ENCODE measurements at places on chromosomes 1 and 21.

DNA sequence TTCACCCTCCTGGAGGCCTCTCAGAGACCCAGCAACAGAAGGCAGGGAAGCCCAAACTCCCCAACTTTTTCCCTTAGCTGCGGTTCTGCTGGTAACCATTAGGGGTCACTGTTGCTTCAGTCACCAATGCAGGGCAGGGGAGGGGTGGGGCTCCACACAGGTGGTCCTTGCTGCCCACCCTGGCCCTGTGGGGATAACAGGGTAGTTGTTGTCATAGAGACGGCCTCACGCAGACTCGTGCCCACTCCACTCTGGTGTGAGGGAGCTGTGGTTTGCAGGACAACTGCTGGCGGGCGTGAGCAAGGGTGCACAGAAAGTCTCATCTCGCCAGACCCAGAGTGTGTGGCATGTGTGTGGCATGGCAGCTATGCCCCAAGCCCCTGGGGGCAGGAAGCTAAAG, 19.9 kb downstream of the INSRR start:
- no peak for DNase-seq

DNA sequence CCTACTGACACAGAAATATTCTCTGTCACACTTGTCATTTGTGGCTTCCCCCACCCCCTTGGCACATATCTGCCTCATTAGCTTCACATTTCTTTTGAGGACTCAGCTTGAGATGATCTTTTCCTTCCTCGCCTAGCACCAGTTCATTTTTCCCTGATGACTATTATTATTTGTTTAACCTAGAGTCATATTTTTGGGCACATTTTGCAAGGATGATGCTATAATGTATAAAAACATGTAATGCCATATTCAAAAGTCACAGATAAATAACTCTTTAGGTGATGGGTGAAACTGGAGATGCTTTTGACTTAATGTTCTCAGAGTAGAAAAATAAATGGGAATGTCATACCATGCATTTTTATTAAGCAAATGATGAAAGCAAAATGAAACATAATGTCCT, 202.7 kb downstream of the BACH1 start:
- DNase-seq = no peak

GRCh38 chr1:20538227-20538626, 14.1 kb upstream of the FAM43B start:
- DNase-seq = no peak

DNA sequence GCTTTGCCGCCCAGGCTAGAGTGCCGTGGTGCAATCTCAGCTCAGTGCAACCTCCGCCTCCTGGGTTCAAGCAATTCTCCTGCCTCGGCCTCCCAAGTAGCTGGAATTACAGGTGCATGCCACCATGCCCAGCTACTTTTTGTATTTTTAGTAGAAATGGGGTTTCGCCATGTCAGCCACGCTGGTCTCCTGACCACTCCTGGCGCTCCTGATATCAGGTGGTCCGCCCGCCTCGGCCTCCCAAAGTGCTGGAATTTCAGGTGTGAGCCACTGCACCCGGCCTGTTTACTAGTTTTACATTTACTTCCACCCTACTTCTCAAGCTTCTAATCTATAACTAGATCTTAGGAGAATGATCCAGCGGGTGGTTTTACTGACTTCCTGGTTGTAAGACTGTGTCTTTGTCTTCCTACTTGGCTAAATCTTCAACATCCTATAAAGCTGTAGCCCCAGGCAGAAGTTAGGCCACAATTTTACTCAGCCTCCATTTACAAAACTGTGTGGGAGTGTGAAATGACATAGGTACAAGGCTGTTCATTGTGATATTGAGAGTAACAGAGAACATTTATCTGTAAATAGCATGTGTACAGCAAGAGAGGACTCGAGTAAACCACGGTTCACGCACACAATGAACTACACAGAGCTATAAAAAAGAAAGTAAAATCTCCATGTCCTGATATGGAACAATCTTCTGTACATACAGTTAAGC, 9.6 kb upstream of the POU2F1 start:
- no peak for DNase-seq

- peak; percentile 91 for DNase-seq
These were observed 767 bp upstream of the IRF2BP2 start for GRCh38 chr1:234610666-234611224.

Data from C1 segment of cervical spinal cord (tissue), 14 donors.